Neural crest cell (in vitro differentiated cells): ENCODE measurements at places on chromosomes 7 and 10. TPM values are rescaled to one million over a fixed set of nuclear protein-coding genes. Genes with fewer than 3 reads are reported as not detected.

DNA sequence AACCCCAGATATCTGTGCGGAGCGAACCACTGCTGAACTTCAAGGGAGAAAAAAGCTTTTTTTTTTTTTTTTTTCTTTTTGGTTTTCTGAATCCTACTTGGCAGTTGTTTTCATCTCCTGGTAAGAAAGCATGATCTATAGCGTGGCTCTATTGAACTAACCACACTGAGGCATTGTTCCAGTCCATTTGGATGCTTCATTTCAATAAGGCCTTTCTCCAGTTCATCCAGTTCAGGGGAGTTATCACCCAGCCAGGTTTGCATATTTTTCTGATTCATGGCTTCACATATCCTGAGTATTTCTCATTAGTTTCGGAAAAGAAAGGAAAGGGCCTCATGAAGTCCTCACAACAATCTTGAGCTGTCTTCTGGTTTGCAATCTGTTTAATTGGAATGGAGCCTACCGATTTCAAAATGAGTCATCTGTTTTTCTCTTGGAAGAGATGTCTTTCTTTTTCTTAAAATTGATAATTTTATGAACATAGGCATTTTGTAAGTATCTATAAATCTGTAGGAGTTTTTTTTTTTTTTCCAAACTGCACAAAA is 93.1 kb upstream of the STEAP4 start:
- DNase-seq = no peak

DNA sequence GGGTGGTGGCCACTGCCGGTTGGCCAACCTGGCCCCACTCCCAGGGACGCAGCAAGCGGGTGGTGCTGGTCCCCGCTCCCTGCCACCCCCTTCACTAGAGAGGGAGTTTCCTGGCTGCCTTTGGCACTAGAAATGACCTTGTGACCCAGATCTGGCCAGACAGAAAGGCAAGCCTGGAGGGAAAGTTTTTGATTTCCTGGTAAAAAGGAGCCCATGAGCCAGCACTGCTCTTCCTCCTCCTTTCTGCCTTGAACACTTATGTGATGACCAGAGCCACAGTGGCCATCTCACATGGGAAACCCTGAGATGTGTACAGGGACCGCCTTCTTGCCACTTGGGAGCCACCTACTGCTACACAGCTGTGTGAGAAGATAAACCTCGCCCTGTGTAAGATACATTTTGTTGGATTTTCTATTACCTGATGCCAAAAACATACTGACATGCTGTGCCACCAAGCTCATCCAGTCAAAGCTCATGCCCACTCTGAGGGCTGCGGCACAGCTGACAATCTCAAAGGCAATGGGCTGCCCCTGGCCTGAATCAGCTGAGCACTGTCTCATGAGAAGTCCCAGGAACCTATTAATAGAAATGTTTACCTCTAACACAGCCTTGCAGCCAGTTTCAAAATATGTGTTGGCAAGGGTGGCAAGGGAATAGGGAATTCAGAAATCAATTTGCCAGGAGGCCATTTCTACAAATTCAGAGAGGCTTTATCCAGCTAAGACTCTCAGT is 94.0 kb downstream of the CYTH3 start:
- DNase-seq = no peak

GRCh38 chr10:103476046-103476768 is 2.8 kb downstream of the CALHM3 start:
- no peak for DNase-seq

The ERVW-1 gene
- not detected in 2 replicates for total RNA-seq

The TAS2R41 gene
- not detected in 2 replicates for total RNA-seq

The TRIM50 gene
- not detected in 2 replicates for total RNA-seq

The DPYSL4 gene
- total RNA-seq = 145 and 155 TPM in 2 replicates
